ENCODE measurements at places on chromosomes 2 and 18.

GRCh38 chr2:164896634-164897355 is 55.2 kb upstream of the COBLL1 start:
- DNase-seq, result peak; percentile 81

DNA sequence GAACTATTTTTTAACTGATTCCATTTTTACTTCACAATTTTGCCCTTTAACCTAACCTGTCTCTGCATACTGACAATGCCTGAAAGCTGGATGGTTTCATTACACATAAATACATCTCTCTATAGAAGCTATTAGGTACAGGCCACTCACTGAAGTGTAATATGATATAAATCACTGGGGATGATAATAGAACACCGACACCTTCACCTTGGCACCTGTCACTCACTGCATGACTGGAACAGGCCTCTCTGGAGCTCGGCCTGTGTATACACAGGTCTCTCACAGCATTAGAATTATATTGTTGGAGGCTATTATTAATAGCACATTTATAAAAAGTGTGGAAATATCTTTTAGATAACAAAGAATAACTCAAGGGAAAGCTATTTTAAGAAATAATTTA is 138.2 kb downstream of the TMEM131 start:
- no peak for DNase-seq

DNA sequence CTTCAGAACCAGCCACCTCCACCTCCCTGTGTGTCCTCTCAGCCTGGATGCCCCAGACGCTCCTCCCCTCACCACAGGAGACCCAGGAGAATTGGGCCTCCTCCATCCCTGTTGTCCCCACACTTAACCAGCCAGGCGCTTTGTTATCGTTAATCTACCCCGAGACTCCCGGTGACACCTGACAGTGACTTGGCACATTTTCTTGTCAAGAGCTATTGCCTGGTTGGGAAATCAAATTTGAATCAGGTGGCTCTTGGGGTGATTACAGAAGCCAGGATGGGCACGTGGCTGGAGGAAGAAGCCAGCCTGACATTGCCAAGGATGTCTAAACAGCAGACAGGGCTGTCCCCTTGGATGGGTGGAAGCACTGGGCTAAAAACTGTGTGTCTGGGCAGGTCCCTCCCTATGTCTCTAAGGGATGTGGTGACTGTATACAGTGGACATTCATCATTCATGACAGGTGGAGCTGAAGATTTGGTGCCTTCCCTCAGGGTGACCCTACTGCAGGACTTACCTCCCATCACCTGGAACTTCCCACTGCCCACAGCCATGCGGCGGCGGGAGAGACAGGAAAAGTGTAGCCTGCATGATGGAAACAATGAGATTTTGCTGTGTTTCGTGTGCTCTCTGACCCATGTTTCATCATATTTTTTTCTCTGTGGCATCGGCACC is 157.2 kb upstream of the CAPN13 start:
- DNase-seq, result no peak

GRCh38 chr18:10454681-10455557 is 484 bp downstream of the APCDD1 start:
- DNase-seq, result no peak

DNA sequence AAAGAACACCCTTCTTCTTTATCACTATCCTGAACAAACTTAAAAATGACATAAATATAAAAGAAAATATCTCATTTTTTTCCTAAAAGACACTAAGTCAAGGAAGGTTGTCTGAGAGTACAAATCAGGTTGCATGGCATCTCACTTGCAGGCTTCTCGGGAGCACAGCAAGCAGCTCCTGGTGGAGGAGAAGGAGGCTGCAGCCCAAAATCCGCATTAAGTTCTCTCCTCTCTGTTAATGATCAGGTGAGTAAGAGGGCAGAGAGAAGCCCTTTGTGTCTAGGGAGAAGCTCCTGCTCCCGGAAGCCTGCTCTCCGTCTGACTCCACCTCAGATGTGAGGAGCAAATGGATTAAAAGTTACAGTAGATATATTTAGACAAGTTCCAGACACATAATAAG is 35.0 kb upstream of the DOK6 start:
- no peak for DNase-seq
